ENCODE measurements at places on chromosomes 1 and 21.

DNA sequence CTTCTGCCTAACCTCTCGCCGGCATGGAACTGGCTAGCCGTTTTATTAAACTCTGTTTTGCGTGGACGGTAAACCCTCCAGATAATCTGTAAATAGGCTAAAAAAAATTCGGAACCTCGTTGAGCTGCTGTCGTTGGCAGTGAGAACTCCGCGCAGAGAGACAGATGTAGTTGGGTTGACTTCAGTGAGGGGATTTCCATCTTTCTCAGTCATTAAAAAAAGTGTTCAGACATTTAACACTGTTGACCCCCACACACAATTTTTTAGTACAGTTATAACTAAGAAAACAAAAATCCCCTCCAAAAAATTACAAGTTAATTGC is 464 bp downstream of the PARK7 start:
- peak; percentile 75 for DNase-seq

GRCh38 chr1:26602378-26602959 is 72.9 kb downstream of the RPS6KA1 start:
- peak; percentile 88 for DNase-seq

DNA sequence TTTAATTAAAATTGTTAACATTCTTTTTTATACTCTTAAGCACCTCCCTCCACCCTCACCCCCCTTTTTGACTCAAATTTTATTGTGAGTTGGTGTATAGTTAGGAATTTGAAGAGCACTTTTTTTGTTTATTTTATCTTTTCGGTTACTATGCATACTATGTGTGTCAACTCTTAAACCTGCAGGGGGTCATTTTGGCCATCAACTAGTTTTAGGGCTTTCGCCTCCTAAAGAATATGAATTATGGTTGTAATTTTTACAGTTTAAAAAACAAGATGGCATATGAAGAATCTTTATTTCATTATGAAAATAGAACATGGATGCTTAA is 9.7 kb downstream of the BACH1 start:
- DNase-seq, result no peak

GRCh38 chr1:9652379-9653209 is 1.1 kb downstream of the PIK3CD start:
- peak; percentile 87 for DNase-seq

- no peak for DNase-seq
These were observed 14.1 kb upstream of the CTH start for GRCh38 chr1:70397013-70397412.

DNA sequence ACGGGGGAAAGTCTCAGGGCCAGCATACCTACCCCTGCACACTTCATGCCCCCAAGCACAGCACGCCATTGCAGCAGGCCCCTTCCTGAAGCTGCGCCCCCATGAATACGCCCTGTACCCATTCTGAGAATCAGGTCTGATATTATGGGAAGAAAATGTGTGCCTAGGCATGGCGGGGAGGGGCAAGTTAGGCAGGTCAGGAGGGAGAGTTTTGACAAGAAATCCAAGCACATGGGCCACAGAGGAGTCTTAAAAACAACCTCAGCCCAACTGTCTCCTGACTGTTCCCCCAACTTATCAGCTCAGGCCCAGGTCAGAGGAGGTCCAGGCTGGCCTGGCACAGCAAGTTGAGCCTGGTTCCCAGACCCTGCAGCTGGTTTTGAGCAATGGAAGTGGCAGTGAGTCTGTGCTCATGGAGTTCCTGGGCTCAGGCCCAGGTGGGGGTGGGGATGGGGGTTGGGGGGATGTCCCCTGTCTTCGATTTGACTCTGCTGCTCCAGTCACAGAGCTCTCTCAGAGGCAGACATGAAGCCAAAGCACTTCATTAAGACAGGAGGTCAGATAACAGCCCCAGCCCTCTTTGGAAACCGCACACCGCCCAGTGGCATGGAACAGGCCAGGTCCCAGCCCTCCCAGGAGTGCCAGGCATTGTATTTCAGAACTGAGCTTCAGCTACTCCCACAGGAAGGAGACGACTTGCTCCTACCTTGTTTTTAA is 20.6 kb upstream of the BCAR3 start:
- no peak for DNase-seq

- no peak for DNase-seq
These were observed 106.6 kb upstream of the VAV3 start for GRCh38 chr1:108071601-108072000.

DNA sequence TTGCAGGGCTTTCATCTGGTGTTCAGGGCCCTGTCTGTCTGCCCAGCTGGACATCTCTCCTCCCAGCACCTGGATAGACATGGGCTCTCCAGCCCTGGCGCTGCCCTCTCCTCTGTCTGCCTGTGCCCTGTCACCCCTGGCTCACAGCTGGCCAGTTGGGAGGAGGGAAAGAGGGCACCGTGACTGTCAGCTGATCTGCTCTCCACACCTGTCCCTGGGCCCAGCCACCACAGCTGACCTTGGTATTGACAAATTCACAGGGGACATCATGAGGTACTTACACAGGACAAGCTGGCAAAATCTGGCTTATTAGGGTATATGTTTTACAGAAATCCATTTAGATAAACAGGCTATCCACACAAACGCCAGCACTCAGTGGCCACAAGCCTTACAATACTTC is 8.3 kb downstream of the TNR start:
- DNase-seq, result no peak

GRCh38 chr1:220575718-220576497 is 48.0 kb downstream of the MARK1 start:
- DNase-seq, result no peak

GRCh38 chr1:231934797-231935196 is 308.2 kb downstream of the DISC1 start:
- no peak for DNase-seq

- DNase-seq, result no peak
These were observed 74.3 kb downstream of the BRINP3 start for GRCh38 chr1:190403402-190403801.

- DNase-seq, result no peak
These were observed 1242.0 kb downstream of the AMY1C start for GRCh38 chr1:104991702-104992101.

DNA sequence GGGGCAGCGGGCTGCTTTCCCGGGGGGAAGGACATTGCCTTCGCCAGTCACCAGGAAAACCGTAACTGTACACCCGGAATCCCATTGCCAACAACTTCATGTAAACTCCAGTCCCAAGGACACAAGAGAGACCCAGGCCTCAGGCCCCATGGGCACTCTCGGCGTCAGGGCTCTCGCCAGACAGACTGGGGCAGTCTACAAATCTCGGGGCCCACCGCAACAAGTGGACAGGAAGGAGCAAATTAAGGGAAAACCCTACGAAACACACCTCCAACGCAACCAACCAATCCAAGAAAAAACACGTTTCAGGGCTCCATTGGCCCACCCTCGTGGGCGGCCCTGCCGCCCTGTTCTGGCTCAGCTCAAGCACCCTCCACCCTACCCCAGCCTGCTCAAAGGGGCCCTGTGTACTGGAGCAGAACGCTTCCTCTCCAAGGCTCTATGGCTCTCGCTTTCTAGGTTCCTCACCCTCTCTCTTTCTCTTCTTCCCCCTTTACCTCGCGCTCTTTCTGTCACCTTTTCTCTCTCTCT is 4.6 kb upstream of the ZNF678 start:
- DNase-seq, result peak; percentile 9
